ENCODE measurements at places on chromosomes 12 and 14. TPM values are rescaled to one million over a fixed set of nuclear protein-coding genes. Genes with fewer than 3 reads are reported as not detected.
A peak's percentile ranks its signal among the peaks of the same experiment; 100 is the strongest.

DNA sequence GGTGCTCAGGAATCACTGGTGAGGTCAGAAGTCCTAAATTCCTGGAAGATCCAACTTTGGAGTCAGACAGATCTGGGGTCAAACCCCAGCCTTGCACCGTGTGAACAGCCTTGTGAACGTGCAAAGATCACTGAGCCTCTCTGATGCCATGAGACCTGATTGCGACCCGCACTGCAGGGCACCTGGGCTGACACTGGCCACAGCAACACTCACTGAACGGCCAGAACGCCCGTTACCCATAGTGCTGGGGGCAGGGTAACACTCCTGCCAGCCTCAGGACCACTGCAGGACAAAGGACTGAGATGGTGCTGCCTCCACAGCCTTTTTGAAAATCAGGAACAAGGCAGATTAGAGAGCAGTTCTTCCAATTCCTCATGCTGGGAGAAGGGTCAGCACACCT is 28.3 kb downstream of the CHGA start:
- DNase-seq = no peak

DNA sequence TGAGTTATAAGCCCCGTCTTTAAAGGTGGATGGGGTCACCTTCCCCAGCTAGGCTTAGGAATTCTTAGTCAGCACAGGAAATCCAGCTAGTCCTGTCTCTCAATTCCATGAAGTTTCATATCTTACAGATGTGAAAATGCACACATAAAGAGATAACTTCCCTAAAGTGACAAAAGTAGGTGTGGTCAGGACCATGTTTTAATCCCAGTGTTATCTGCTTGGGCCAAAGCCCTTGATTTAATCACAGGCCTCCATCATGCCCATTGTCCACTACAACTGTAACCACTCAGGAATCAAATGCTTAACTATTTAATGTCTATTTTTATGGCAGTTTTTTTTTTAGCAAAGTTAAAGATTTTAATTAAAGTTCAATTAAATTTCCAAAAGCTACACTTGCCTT is 194.4 kb upstream of the BTG1 start:
- DNase-seq = no peak

- DNase-seq = no peak
These were observed 17.8 kb downstream of the POMT2 start for GRCh38 chr14:77302926-77303325.

The RNASE7 gene
- total RNA-seq = not detected

GRCh38 chr12:6570264-6570887 is 2.3 kb upstream of the NOP2 start:
- DNase-seq = peak; percentile 37

- DNase-seq = no peak
These were observed 11.5 kb downstream of the C1S start for GRCh38 chr12:7072035-7072434.

GRCh38 chr12:122528582-122528981 is 1.5 kb downstream of the KNTC1 start:
- DNase-seq = no peak

GRCh38 chr12:108525681-108526080 is 10.6 kb downstream of the FICD start:
- DNase-seq = no peak

GRCh38 chr14:96673706-96674105 is 123.5 kb upstream of the VRK1 start:
- DNase-seq = no peak

The LPAR5 gene
- total RNA-seq = 30.4 TPM

DNA sequence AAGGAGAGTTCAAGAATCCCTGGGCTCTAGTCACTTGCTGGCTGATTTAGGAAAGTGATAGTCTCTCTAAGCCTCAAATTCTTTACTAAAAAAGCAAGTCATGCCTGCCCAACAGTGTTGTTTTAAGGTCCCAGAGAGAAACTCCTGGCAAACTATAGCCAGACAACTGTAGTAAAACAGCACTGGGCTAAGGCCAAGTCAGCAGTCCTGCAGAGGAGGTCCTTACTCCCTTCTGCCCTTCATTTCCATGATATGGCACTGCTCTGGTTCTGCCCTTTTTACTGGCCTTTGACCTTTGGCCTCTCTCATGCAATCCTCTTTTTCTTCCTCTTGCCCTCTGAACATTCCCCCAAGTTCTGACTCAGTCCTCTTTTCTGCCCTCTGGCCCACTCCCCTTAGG is 74.9 kb downstream of the VWF start:
- DNase-seq = no peak

The SRGAP1 gene
- 1.1 TPM for total RNA-seq

DNA sequence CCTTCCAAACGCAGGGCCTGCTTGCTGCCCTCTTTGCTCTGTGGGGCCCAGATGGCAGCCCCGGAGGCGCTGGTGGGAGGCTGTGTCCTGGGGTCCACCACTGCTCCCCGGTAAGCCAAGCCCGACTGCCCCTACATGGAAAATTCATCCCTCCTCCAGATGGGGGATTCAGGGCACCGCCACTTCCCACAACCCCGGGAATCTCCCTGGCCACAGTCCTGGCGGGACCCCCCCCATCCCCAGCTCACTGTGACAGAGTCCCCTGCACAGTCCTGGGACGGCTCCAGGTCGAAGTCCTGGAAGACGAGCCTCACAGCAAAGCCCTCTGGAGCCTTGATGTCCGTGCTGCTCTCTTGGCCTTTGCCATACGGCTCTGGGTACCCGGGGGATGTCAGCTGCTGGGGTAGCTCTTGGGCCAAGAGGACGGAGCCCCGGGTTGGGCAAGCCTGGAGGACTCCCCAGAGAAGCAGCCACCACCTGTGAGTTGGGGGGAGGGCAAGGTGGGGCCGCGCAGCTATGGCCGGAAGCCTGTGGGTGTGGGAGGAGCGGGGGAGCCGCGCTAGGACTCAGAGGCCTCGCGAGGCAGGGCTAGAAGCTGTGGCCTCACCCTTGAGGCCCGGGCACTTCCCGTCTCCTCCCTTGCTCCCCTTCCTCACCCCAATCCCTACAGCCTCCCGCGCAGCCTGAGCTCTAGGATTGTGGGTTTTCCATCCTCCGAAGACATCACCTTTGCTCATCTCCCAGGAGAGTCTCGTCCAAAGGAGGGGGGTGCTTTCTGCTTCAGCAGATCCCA is 815 bp downstream of the C1RL start:
- DNase-seq = peak; percentile 57

GRCh38 chr14:95611293-95611880 is 74.8 kb upstream of the TCL1B start:
- no peak for DNase-seq

The TMPRSS12 gene
- not detected for total RNA-seq

The PTPN6 gene
- total RNA-seq = 371 TPM

- DNase-seq = no peak
These were observed 140.0 kb downstream of the ASCL4 start for GRCh38 chr12:107914460-107914977.

The CCDC38 gene
- total RNA-seq = 0.42 TPM

GRCh38 chr12:125198652-125199051 is 133.4 kb downstream of the AACS start:
- DNase-seq = no peak

The RD3L gene
- not detected for total RNA-seq

DNA sequence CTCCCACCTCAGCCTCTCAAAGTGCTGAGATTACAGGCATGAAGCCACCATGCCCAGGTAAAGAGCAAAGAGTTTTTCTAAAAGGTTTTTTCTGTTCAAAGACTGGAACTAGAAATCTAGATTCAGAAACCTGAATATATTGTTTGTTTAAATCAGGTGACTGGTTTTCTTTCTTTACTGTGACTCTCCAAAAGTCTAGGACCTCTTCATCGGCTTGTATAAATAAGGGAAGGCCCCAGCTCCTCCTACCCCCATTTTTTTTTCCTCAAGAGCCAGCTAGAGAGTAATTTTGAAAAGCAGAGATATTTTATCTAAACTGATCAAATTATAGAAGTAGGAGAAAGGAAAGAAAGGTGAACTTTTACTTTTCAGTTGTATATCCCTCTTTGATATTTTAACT is 48.0 kb downstream of the TMEM116 start:
- no peak for DNase-seq

DNA sequence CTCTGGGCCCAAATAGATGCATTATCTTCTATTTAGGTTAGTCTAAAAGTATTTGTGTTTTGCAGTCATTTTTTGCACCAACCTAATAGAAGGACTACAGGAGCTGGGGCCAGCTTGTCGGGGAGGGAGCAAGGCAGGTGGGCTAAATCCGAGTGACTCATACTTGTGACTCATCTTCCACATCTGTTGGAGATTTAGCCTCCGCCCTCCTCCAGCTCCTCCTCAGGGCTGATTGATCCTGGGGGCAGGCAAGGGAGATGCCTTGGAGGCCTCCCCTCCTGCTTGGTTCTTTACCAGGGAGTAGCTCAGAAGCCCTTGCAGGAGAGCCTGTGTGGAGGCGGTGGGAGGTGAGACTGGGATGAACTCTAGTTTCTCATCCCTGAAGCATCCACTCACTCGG is 27.9 kb downstream of the RHOF start:
- DNase-seq = no peak
